ENCODE measurements at places on chromosomes 12 and 14.

GRCh38 chr12:21585485-21585884 is 19.2 kb downstream of the GYS2 start:
- no peak for DNase-seq

DNA sequence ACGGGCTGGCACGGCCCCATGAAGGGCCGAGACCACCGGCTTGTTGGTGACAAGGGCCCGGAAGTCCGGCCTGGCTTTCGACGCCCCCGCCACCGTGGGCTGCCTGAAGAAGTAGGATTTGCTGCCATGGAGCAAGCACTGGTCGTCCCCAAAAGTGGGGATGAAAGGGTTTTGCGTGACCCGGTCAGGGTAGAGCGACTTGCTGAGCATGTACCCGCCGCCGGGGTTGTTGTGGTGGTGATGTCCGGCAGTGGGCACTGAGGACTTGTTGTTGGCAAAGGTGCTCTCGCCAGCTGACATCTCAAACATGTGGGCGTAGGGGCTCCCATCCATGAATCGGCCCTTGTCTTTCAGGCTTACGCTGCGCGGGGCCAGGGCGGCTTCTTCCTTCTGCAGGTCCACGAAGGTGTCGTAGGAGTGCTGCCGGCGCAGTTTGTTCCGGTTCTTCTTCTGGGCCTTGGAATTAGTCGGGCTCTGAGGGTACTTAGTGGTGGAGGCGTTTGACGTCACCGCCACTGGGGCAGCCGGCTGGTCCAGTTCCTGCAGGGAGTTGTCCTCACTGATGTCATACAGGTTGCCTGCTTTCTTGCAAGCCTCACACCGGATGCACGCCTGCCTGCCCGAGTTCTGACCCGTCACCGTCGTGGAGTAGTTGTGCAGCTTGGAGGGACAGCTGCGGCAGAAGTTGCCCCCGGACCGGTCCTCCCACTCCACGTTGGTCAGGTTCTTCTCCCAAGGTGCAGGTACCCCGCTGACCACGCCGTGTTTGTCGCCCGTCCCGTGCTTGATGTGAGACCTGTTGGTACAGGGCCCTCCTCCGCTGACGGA is 366.6 kb downstream of the EMP1 start:
- DNase-seq = no peak

DNA sequence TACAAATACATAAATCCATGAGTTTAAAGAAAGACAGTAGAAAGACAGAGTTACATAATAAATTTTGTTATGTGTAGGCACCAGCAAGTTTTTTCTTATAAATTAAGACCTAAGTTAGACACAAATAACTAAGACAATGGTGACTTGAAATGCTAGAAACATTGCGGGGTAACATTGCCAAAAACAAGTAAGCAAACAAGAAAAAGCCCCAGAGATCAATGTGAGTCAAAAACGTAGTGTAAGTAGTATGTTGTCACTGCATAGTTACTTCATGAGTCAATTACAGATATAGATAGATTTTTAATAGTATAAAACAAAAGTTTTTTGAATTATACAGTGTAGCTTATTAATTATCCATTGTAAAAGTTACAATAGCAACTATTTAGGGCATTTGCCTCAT is 83.4 kb downstream of the CNTN1 start:
- no peak for DNase-seq

DNA sequence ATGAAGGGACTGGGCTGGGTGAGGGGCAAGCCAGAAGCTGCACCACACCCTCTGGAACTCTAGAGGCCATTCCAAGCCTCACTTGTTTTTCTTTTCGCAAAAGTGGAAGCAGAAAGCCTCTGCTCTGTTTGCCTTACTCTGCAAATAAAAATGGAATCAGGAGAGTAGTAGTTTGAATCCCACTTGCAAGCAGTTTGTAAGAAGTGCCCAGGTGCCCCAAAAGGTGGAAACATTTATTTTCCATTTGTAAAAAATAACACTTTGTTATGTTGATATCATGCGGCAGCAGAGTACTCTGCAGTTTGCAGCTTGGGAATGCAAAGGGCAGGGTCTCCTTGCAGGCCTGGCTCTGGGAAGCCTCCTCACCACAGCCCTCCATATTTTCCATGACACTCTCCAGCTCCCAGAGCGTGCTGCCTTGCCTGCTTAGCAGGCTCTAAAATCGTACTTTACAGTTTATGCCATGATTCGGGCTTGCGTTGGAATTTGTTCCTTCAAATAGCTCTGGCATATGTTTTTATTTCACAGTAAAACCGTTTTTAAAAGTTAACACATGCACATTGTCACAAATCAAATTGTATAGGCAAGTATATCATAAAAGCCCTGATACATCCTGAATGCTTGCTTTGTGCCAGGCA is 20.0 kb downstream of the TUNAR start:
- no peak for DNase-seq

Data from ELF-1 (cell line).